ENCODE measurements at places on chromosomes 6 and 20. TPM values are rescaled to one million over a fixed set of nuclear protein-coding genes. Genes with fewer than 3 reads are reported as not detected.

GLYATL3 gene
- not detected for total RNA-seq

DNA sequence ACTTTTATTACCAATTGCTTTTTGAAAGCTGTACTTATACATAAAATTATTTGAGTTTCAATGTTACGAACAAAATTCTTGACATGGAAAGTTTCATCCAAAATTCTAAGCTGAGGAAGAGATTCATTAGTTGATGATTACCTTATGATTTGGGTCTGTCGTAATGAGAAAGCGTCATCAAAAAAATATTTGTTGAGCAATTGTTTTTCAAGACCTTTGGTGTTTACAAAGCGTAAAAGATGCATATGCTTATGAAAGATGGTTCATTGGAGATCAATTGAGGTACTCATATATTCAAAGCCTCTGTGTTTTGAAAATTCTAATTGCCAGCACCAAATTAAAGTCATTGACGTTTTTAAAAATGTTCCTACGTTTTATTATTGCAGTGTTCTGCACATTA is 110.5 kb upstream of the DOK5 start:
- H3K27me3 ChIP-seq = peaks cover 3% of the 10 kb centered on the region
- no peaks in the 10 kb centered on the region for H3K36me3 ChIP-seq
- H3K27ac ChIP-seq = no peak overlapping the region
- H3K4me1 ChIP-seq = no peaks in the 10 kb centered on the region

- H3K4me3 ChIP-seq = no peak overlapping the region
- H3K36me3 ChIP-seq = no peaks in the 10 kb centered on the region
- H3K27me3 ChIP-seq = no peaks in the 10 kb centered on the region
These were observed 98.9 kb downstream of the PSMG4 start for GRCh38 chr6:3357678-3358077.

ZNF343 gene
- 10.4 TPM for total RNA-seq

DNA sequence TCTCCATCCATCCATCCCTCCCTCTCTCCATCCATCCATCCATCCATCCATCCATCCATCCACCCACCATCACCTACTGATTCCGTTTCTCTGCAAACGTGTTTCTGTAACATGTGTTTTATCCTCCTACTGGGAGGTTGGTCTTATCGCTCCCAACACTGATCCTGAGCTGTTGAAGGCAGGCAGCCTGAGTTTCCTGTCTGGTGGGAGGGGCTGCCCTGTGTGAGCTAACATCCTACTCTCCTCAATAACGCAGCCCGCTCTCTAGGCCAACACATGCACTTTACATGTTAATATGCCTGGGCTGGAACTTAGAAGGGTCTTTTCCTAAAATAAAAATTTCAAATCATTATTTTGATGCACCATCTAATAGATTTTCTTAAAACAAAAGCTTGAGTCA is 126.5 kb downstream of the WDR27 start:
- no peaks in the 10 kb centered on the region for H3K36me3 ChIP-seq
- no peak overlapping the region for H3K4me3 ChIP-seq
- no peaks in the 10 kb centered on the region for H3K27me3 ChIP-seq
- no peak for DNase-seq
- no peak overlapping the region for H3K27ac ChIP-seq

PSMB9 gene
- total RNA-seq = 22.4 TPM

- peaks cover 4% of the 10 kb centered on the region for H3K4me1 ChIP-seq
- H3K27me3 ChIP-seq = no peaks in the 10 kb centered on the region
- H3K27ac ChIP-seq = no peak overlapping the region
These were observed 169.3 kb downstream of the ANKRD60 start for GRCh38 chr20:58059260-58059544.

GRCh38 chr6:152338335-152339125 is 298.6 kb downstream of the SYNE1 start:
- H3K4me1 ChIP-seq = no peaks in the 10 kb centered on the region
- H3K4me3 ChIP-seq = no peak overlapping the region
- H3K27me3 ChIP-seq = no peaks in the 10 kb centered on the region
- H3K27ac ChIP-seq = no peak overlapping the region
- DNase-seq = no peak
- H3K36me3 ChIP-seq = no peaks in the 10 kb centered on the region

DNA sequence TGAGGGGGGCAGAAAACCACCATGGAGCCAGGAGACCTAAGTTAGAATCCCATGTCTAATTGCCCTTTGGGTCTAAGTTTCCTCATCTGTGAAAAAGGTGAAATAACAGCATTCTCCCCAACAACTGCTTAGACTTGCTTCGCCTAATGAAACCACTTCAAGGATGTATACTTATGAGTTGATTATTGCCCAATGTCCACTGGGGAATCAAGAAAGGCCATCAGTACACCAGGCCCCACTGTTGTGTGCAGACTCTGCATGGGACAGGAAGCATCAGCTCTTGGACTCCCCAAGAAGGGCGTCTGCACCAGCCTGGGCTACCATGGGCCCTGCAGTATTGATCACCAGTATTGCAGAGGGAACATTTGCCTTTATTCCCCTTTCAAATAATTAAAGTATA is 189.6 kb downstream of the MAFB start:
- no peak overlapping the region for H3K27ac ChIP-seq
- H3K27me3 ChIP-seq = no peaks in the 10 kb centered on the region
- H3K4me3 ChIP-seq = no peak overlapping the region
- H3K4me1 ChIP-seq = no peaks in the 10 kb centered on the region
- DNase-seq = no peak
- H3K36me3 ChIP-seq = no peaks in the 10 kb centered on the region

DNA sequence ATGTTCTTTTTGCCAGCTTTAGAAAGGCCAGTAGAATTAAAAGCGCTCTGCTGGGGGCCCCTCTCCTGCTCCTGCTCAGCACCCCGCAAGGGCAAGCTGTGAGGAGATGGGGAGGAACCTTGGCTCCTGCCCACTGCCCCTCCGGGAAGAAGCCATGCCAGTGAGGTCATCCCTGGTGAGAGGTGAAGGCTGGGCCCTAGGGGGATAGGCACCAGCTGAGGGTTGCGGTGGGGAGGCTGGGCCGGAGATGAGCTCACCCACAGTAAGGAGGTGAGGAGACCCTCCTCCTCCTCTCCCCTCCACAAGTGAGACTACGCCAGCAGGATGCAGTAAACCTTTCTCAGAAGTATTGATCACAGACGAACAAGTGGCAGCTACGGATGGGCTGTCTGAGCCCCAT is 32.1 kb downstream of the LRFN2 start:
- no peak for DNase-seq
- no peak overlapping the region for H3K27ac ChIP-seq
- no peaks in the 10 kb centered on the region for H3K36me3 ChIP-seq
- no peaks in the 10 kb centered on the region for H3K4me1 ChIP-seq
- no peaks in the 10 kb centered on the region for H3K27me3 ChIP-seq

VSX1 gene
- total RNA-seq = not detected

GRCh38 chr6:161316531-161316930 is 42.7 kb upstream of the AGPAT4 start:
- no peak overlapping the region for H3K27ac ChIP-seq
- no peaks in the 10 kb centered on the region for H3K4me1 ChIP-seq
- H3K36me3 ChIP-seq = no peaks in the 10 kb centered on the region
- DNase-seq = no peak
- no peaks in the 10 kb centered on the region for H3K27me3 ChIP-seq

CCR6 gene
- not detected for total RNA-seq

ME1 gene
- total RNA-seq = 20.3 TPM

DNA sequence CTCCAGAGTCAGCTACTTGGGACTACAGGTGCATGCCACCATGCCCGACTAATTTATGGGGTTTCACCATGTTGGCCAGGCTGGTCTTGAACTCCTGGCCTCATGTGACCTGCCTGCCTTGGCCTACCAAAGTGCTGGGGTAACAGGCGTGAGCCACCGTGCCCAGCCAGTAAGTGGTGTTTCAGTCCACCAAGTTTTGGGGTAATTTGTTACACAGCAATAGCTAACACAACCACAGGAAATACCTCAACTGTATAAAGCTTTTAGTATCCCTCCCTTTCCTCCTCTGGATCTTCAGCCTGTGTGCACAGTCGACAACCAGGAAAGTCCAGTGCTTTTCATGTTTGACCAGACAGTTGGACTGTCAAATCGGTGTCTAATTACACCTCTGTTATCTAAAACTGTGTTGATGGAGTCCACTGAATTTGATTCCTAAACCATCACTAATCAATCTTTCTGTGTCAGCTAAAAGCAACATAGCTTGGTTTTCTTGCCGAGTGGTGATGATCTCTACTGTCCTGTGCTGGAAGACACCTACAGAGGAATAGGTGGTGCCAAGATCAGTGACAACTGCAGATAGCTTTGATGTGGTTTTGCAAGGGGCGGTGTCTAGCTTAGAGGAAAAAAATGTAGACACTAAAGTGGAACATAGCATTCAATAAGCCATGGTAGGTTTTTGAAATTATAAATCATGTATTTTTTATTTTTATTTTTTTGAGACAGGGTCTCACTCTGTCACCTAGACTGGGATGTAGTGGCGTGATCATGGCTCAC is 22.2 kb upstream of the ZBTB2 start:
- peaks cover 3% of the 10 kb centered on the region for H3K36me3 ChIP-seq
- H3K27ac ChIP-seq = no peak overlapping the region
- H3K27me3 ChIP-seq = no peaks in the 10 kb centered on the region
- DNase-seq = no peak
- H3K4me1 ChIP-seq = no peaks in the 10 kb centered on the region
- no peak overlapping the region for H3K4me3 ChIP-seq

- H3K4me1 ChIP-seq = no peaks in the 10 kb centered on the region
- H3K4me3 ChIP-seq = no peak overlapping the region
- no peak for DNase-seq
- peaks cover 54% of the 10 kb centered on the region for H3K36me3 ChIP-seq
- H3K27ac ChIP-seq = no peak overlapping the region
These were observed 32.5 kb downstream of the PLCG1 start for GRCh38 chr20:41169791-41170351.

WFDC10B gene
- not detected for total RNA-seq

DNA sequence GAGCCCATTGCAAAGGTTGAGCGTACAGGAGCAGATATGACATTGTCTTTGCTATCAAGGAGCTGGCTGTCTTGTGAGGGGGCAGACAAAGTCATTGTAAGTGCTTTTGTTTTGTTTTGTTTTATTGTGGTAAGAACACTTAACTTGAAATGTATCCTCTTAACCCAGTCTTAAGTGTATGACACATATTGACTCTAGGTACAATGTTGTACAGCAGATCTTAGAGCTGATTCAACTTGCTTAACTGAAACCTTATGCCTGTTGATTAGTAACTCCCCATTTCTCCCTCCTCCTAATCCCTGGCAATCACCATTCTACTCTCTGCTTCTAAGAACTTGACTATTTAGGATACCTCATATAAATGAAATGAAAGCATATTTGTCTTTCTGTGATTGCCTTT is 429.0 kb downstream of the BMP2 start:
- H3K36me3 ChIP-seq = no peaks in the 10 kb centered on the region
- no peak overlapping the region for H3K4me3 ChIP-seq
- no peak for DNase-seq
- no peaks in the 10 kb centered on the region for H3K27me3 ChIP-seq
- no peak overlapping the region for H3K27ac ChIP-seq
- H3K4me1 ChIP-seq = no peaks in the 10 kb centered on the region

DNA sequence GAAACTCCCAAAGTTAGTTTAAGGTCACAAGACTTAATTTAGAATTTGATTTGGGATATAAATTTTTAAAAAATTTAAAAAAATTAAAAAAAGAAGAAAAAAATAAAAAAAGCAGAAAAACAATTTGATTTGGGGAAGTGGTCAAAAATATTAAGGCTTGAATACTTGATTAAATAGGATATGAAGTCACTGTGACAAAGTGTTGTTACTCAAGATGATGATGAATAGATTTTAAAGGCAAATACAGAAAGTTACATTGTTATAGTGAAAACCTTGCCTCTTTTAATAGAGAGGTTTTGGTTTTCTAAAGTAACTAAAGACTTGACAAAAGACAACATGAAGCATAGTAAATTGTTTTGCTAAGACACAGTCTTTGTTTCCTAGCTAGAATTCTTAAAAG is 7.2 kb downstream of the CST9 start:
- no peak overlapping the region for H3K4me3 ChIP-seq
- H3K4me1 ChIP-seq = no peaks in the 10 kb centered on the region
- H3K36me3 ChIP-seq = no peaks in the 10 kb centered on the region
- no peak overlapping the region for H3K27ac ChIP-seq
- no peaks in the 10 kb centered on the region for H3K27me3 ChIP-seq

DNA sequence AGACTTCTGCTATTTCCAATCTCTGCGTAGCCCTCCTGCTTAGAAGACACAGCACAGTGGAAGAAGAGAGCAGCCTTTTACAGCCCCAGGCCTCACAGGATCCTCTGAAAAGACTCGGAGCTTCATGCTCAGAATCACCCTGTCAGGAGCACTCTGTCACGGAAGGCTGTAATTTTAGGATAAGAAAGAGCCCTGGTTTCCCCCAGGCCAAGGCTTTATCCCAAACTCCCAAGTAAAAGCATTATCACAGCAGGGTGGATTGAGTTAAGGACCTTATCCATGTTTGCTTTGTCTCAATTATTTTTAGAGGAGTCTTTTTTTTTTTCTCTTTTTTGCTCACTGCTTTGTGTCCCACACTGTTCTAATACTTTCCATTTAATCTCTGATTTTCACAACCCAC is 39.2 kb downstream of the ANKS1A start:
- DNase-seq = no peak
- H3K27ac ChIP-seq = no peak overlapping the region
- no peak overlapping the region for H3K4me3 ChIP-seq
- no peaks in the 10 kb centered on the region for H3K36me3 ChIP-seq

GRCh38 chr6:40516429-40516828 is 70.7 kb downstream of the LRFN2 start:
- H3K27me3 ChIP-seq = peaks cover 5% of the 10 kb centered on the region
- H3K36me3 ChIP-seq = no peaks in the 10 kb centered on the region
- H3K27ac ChIP-seq = no peak overlapping the region
- H3K4me1 ChIP-seq = no peaks in the 10 kb centered on the region

Data from prostate gland (tissue), 2 donors.